ENCODE measurements at places on chromosomes 11 and 22.

- no peak for DNase-seq
These were observed 147.5 kb upstream of the CTSC start for GRCh38 chr11:88484873-88485621.

- DNase-seq = no peak
These were observed 155.3 kb downstream of the TBC1D22A start for GRCh38 chr22:46917771-46918101.

GRCh38 chr11:75524665-75525432 lies 892 bp downstream of the GDPD5 start:
- DNase-seq = no peak

- DNase-seq = no peak
These were observed 127.6 kb upstream of the BMAL1 start for GRCh38 chr11:13149991-13150390.

- no peak for DNase-seq
These were observed 9.3 kb upstream of the GLB1L3 start for GRCh38 chr11:134266841-134267251.

DNA sequence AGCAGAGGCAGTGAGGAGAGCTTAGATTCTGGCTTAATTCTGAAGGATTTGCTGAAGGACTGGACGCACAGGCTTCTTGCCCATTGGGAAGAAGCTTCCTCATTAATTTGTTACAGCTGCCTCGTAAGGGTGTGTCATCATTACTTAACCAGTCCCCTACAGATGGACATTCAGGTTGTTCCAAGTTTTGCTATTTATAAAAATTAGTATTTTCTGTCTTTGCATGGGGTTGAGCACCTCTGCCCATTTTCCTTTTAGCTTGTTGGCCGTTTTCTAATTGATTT lies 38.1 kb downstream of the CAPN1 start:
- no peak for DNase-seq

GRCh38 chr11:64267207-64267945 lies 16.0 kb downstream of the PLCB3 start:
- no peak for DNase-seq

- DNase-seq = no peak
These were observed 4.7 kb upstream of the JAM3 start for GRCh38 chr11:134063991-134064747.

DNA sequence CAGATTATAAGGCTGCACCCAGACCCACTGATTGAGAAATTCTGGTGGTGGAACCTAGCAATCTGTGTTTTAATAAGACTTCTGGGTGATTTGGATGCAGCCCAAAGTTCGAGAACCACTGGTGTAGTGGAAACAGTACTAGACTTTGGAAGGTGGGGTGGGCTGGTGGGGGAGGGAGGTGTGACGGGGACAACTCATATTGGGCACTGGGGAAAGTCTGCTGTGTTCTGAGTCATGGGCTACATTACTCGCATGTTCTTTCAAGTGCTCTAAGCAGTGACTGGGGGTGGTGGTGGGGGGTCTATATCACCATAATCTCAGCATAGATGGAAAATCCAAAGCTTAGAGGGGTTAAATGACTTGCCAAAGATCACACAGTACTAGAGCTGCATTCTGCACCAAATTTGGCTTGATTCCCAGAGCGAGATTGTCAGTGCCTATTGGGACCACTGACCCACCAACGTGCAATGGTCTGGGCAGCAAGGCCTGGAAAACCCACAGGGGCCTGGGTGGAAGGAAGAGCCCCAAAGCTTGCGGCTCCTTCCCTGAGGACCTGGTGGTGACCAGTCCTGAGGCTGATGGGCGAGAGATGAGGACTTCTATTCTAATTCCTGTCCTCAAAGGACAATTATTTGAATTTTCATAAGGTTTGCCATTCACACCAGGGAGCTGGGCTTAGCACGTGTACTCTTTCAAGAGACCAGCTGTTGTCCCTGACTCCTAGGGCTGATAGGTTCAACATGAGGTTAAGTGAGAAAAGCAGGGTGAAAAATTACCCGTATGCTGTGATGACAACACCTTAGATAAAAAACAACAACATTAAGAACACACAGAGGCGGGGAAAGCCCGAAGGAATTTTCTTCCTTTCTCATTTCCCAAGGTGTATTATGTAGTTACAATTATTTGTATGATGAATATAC lies 77.5 kb upstream of the NARS2 start:
- no peak for DNase-seq

DNA sequence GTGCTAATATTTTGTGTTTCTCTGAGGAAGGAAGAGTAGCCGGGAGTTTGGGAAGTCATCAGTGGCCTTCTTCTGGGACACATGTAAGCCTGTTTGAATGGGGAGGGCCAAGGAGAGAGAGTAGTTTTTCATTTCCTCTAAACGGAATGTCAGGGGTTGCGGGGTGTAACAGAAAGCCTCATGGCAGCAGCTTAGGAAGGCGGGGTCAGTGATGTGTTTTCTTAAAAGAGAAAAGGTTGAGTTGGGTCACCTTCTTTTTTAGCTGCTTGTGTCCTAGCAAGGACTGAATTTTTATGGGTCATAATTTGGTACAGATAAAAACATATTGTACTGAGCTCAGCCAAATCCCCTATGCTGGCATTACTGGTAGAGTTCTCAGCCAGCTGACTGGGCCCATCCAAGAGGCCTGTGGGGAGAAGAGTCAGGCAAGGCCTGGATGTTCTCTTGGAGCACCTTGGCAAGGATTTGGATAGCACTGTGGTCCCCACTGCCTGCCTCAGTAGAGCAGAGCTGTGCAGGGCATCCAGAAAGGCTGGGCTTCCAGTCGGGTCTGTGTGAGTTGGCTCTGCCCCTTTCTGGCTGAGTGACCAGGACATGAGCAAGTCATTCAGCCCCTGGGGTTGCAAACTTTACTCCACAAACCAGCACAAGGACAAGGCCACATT lies 29.4 kb upstream of the NAV2 start:
- no peak for DNase-seq

- DNase-seq = no peak
These were observed 5.0 kb upstream of the SLC1A2 start for GRCh38 chr11:35424157-35424940.

- no peak for DNase-seq
These were observed 128.0 kb downstream of the RBFOX2 start for GRCh38 chr22:35900483-35901168.

DNA sequence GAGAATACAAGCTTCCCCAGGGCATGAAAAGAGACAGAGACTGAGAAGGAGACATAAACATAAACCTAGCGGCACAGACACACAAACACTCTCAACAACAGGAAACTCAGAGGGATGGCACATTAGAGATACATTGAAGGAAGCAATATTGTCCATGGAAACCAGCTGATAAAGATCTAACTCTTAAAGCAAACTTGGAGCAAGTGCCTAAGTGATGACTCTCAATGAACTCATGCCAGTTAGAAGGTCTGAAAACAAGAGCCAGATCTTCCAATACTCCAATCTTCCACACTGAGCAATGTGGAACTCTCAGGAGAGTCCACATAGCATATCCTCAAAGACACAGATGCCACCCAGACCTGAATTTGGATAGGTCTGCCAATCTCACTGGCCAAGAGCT lies 168.8 kb upstream of the ISX start:
- no peak for DNase-seq

DNA sequence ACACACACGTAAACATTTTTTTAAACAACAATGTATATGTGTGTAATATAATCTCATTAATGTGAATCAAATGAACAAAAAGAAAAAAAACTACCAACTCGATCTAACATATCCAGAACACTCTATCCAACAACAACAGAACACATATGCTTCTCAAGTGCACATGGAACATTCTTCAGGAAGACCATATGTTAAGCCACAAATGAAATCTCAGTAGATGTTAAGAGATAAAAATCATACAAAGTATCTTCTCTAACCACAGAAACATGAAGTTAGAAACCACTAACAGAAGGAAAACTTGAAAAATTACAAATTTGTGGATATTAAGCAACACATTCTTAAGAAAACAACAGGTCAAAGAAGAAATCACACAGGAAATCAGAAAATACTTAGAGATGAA lies 25.5 kb upstream of the TMEM45B start:
- DNase-seq = no peak

DNA sequence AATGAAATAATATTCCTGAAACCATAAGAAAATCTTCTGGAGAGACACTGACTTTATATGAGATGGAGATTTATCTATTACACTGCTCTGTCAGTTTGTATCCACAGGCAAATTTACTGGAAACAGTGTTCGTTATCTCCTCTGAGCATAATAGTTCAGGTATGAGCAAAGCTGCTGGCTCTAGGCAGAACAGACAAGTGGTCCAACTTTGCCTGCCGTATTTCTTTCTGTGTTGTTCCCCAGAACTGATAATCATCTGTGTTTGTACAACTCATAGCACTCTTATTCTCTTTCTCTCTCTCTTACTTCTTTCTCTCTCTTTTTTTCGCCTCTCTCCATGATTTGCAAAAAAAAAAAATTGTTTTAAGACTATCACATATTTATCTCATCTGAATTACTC lies 623.8 kb upstream of the CHORDC1 start:
- no peak for DNase-seq

- no peak for DNase-seq
These were observed 88.6 kb downstream of the TEAD1 start for GRCh38 chr11:12762696-12763324.

DNA sequence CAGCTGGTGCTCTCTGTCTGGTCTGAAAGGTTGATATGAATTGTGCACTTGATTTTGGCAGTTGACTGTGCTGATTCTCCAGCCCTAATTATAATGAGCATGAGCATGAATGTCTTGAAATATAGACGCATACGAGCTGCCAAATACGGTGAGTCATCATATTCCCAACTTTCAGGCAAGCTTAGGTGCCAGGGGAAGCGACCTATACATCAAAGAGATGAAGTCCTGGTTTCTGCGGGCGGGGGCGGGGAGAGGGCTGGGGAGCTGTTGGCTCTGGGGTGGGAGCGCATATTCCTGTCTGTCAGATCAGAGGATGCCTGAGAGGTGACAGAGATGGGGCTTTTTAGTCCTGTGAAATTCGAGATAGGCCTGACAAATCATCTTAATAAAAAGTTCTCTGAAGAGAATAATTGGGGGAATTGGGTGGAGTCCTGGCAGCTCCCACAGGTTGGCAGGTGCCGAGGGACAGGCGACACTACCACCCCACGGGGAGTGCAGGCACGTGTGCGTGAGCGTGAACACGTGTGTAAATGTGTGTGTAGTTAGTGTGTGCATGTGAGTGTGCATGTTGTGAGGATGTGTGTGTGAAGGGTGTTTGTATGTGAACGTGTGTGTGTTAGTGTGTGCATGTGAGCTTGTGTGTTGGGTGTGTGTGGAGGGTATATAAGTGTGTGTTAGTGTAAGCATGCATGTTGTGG lies 865.3 kb downstream of the TBC1D22A start:
- no peak for DNase-seq

- no peak for DNase-seq
These were observed 40.9 kb downstream of the GAS2 start for GRCh38 chr11:22707119-22707899.

DNA sequence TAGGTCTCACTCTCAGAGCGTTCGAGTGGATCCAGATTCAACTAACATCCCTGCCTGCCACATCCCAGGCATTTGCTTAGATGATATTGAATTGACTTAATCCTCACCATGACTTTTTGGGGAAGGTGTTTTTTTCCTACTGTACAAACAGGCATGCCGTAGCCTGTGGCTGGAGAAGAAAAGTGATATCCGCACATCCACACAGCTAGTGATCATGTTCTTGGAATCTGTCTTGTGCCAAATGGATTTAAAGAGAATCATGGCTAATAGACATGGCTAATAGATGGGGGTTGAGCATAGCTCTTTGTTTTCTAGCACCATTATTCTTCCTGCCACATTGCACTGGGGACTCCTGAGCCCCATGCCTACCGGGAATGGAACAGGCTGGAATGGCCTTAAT lies 82.1 kb upstream of the THY1 start:
- DNase-seq = no peak

- no peak for DNase-seq
These were observed 636.7 kb downstream of the TBC1D22A start for GRCh38 chr22:47398921-47399790.

- no peak for DNase-seq
These were observed at the start of gene EMID1 for GRCh38 chr22:29205594-29206371. TSS of gene EMID1 (plus strand) at chr22:29205896. CDS start at chr22:29206039, 143 bp downstream.

DNA sequence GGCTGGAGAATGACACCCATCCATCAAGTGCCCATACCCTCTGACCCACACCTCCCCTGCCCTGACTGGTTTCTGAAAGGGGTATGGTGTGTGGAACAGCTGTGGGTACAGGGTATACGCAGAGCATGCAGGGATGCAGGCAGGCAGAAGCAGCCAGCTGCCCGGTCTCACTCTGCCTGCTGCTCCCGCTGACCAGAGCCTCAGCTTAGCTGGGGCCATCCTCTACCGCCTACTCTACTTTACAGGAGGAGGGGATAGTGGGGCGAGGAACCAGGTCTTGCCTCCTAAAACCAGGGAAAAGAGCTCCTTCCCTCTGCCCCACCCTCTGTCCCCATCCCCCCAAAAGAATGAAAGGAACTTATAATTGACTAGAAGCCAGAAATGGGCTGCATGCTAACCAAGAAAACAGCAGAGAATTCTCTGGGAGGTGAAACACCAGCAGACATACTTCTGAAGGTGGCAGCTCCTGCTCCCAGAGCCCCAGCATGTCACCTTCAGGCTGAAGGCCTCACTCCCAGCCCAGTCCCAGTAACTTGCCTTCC lies 13.0 kb upstream of the CHRM4 start:
- DNase-seq = no peak

GRCh38 chr22:29306175-29306834 lies at the start of gene GAS2L1:
TSS of gene GAS2L1 (plus strand) at chr22:29306650. CDS start at chr22:29308106, 1,456 bp downstream.
- no peak for DNase-seq

GRCh38 chr22:44128958-44129618 lies 51.6 kb upstream of the PARVG start:
- DNase-seq = no peak

- no peak for DNase-seq
These were observed 17.7 kb upstream of the ZBED5 start for GRCh38 chr11:10875430-10876021.
